Stomach (tissue), 19 donors: ENCODE measurements at places on chromosomes 11 and 22. TPM values are rescaled to one million over a fixed set of nuclear protein-coding genes. Genes with fewer than 3 reads are reported as not detected.

RIMBP3C gene
- polyA plus RNA-seq, result not detected

TIGD3 gene
- 0.25 TPM for polyA plus RNA-seq

APOL5 gene
- polyA plus RNA-seq, result not detected

NFAM1 gene
- polyA plus RNA-seq, result 0.56 TPM
